Right ventricle myocardium inferior (tissue), 1 donor: ENCODE measurements at places on chromosomes 11 and 22. TPM values are rescaled to one million over a fixed set of nuclear protein-coding genes. Genes with fewer than 3 reads are reported as not detected.

PIWIL4 gene
- total RNA-seq, result 0.68 TPM

TEX12 gene
- 0.54 TPM for total RNA-seq

KCTD14 gene
- 0.24 TPM for total RNA-seq

RCOR2 gene
- total RNA-seq, result 11.1 TPM

MOGAT2 gene
- total RNA-seq, result 0.22 TPM

PHETA2 gene
- 6.2 TPM for total RNA-seq

SHANK2 gene
- total RNA-seq, result 0.03 TPM

LRP4 gene
- 17.5 TPM for total RNA-seq

XRRA1 gene
- total RNA-seq, result 6.6 TPM

NXPE4 gene
- total RNA-seq, result not detected

TMEM132A gene
- total RNA-seq, result 6.3 TPM

OR5P2 gene
- not detected for total RNA-seq

CAVIN3 gene
- 42.5 TPM for total RNA-seq

F2 gene
- total RNA-seq, result not detected

SLC35E4 gene
- total RNA-seq, result 5.0 TPM

FOXRED2 gene
- 11.3 TPM for total RNA-seq

BLID gene
- total RNA-seq, result not detected

OTOG gene
- total RNA-seq, result not detected

PAX6 gene
- not detected for total RNA-seq

SGSM1 gene
- total RNA-seq, result 7.5 TPM

DLAT gene
- total RNA-seq, result 157 TPM

FKBP2 gene
- total RNA-seq, result 50.6 TPM

APOA1 gene
- total RNA-seq, result 5.4 TPM

CRYBB2 gene
- not detected for total RNA-seq

CDC45 gene
- total RNA-seq, result 0.76 TPM

HRAS gene
- total RNA-seq, result 57.5 TPM

PLA2G3 gene
- total RNA-seq, result not detected

OR8G1 gene
- total RNA-seq, result not detected

TMEM191B gene
- 1.0 TPM for total RNA-seq
